ENCODE measurements at places on chromosomes 12 and 14.

GRCh38 chr14:68479247-68479646 lies 313.6 kb downstream of the ZFP36L1 start:
- no peak for DNase-seq

GRCh38 chr12:102300824-102301461 lies 103.3 kb upstream of the PMCH start:
- DNase-seq, result peak; percentile 46

GRCh38 chr12:1102115-1102514 lies 111.1 kb downstream of the ERC1 start:
- DNase-seq, result no peak

GRCh38 chr12:52171950-52172512 lies 19.8 kb downstream of the KRT80 start:
- peak; percentile 46 for DNase-seq

DNA sequence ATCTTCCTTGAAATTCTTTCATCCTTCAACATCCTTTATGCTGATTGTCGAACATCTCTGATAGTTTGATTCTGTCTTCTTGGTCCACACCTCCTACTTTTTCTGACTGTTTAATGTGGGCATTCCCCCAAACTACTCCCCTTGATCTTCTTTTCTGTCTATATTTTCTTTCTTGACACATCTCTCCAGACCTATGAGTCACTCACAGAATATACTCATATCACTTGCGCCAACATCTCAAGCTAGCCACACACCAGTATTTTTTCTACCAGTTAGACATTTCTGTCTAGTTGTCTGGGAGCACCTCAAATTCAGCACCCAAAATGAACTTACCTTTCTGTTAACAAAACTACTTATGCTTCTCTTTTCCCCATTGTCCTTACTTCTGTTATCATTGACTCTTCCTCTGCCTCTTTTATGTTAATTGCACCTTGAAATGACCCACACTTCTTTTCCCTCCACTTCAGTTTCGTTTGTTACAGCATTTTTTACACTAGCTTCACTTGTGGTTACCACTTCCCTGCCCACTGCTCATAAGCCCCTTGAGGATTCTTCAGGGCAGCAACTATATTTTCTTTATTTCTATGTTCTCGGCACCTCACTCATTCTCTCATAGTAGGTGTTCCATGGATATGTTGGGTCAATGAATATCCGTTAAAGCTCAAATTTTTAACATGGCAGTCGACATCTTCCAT lies 33.5 kb downstream of the TSHR start:
- no peak for DNase-seq

DNA sequence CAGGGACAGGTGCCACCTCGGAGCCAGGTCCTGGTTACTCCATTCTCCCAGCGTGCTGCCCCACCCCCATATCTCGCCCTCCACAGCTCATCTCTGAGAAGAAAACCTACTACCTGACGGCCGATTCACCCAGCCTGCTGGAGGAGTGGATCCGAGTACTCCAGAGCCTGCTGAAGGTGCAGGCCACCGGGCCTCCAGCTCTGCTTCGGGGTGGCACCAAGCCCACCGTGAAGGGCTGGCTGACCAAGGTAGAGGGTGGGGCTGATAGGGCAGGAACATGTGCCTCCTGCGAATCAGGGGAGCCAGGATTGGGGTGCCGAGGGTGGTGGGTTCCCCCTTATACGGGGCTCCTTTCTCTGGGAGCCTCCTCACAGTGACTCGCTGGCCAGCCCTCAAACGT lies 25.9 kb downstream of the PIGH start:
- no peak for DNase-seq

- no peak for DNase-seq
These were observed 9.2 kb downstream of the DNAH10 start for GRCh38 chr12:123771261-123771660.

- no peak for DNase-seq
These were observed 378.9 kb downstream of the SNAPC1 start for GRCh38 chr14:62141139-62141538.

DNA sequence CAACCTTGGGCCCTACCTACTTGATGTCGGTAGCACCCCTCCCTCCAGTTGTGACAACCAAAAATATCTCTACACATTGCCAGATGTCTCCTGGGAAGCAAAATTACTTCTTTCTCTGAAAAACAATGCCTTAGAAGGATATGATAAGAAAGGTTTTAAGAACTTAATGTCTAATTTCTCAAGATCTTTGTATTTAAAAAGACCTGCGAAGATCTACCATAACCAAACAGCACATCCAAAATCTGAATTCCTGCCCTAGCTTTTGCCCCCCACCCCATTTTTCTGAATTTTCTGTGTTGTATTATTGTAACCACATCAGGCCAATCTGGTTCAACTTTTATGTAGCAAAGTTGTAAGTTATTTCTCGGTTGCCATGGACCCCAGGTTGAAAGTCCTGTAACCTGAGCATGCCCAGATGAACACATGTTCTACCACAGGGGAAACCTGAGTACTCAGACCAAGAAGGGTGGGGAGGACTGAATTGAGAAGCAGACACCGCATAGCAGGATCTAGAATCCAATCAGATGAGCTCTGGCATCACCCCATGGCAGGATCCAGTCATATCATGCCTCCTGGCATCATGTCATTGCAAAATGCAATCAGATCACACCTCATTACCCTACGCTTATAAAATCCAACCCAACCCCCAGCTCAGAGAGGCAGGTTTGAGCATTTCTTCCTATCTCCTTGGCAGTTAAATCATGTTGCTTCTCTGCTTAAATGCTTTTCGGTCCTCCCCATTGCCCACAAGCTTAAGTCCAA lies 8.7 kb downstream of the TMEM253 start:
- peak; percentile 31 for DNase-seq

DNA sequence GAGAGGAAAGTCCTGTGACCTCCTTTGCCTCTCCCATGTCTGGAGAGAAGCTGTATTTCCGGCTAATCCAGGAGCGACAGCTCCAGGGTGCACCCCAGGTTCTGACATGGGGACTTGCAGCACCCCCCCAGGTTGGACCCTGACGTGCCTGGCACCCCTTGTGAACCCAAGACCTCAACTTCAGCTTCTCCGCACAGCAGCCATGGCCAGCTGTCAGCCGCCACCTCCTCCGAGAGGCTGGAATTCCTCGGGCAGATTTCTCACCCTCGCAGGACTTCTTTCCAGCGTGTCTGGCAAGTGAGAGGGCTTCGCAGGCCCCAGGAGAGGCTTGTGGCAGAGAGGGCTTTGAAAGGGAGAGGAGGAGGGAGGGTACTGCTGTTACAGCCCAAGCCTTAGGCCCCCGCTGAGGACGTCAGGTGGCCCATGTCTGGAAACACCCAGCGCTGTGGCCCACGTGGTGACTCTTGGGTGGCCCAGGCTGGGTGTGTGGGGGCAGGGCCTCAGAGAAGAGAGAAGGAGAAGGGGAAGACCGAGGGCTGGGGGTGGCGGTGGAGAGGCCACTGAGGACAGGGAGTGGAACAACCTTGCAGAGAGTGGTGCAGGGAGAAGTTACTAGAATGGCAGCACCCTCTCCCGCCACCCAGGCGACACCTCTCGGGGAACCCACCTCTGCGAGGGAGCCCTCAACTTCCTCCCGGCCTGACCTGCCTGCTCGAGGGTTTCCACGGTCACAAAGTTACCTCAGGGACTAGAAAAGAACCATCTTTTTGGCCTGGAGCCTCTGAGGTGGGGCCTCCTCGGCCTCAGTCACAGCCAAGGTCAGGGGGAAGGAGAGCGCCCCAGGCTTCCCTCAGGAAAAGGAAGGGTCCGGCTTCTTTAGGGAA lies 11.7 kb upstream of the RPS6KL1 start:
- no peak for DNase-seq

DNA sequence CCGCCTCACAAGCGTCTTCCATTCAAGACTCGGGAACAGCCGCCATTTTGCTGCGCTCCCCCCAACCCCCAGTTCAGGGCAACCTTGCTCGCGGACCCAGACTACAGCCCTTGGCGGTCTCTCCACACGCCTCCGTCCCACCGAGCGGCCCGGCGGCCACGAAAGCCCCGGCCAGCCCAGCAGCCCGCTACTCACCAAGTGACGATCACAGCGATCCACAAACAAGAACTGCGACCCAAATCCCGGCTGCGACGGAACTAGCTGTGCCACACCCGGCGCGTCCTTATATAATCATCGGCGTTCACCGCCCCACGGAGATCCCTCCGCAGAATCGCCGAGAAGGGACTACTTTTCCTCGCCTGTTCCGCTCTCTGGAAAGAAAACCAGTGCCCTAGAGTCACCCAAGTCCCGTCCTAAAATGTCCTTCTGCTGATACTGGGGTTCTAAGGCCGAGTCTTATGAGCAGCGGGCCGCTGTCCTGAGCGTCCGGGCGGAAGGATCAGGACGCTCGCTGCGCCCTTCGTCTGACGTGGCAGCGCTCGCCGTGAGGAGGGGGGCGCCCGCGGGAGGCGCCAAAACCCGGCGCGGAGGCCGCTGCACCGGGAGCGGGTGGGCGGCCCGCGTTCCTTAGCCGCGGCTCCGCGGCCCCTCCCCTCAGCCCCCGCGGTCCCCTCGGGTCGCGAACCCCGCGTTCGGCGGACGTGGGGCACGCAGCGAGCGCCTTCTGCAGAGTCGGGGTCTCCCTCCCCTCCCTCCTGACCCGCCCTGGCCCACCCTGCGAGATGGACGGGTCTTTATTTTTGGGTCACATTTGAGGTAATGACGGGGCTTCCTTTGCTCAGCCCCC lies at the start of gene UBC:
UBC (minus strand) TSS at position 259 of the 847 bp plus-strand sequence. CDS start 879 bp downstream, outside the sequence.
- DNase-seq, result peak; percentile 80

GRCh38 chr12:58745348-58746125 lies 174.8 kb downstream of the LRIG3 start:
- peak; percentile 32 for DNase-seq

GRCh38 chr12:99745121-99745520 lies 97.6 kb downstream of the GARIN6 start:
- no peak for DNase-seq

- no peak for DNase-seq
These were observed at the start of gene DBX2 for GRCh38 chr12:45050751-45051571. Gene DBX2, minus strand, starts transcription at chr12:45051099. Its CDS starts 172 bp downstream, at chr12:45050927.

- peak; percentile 70 for DNase-seq
These were observed 45.4 kb upstream of the PCED1B start for GRCh38 chr12:47033789-47034555.

DNA sequence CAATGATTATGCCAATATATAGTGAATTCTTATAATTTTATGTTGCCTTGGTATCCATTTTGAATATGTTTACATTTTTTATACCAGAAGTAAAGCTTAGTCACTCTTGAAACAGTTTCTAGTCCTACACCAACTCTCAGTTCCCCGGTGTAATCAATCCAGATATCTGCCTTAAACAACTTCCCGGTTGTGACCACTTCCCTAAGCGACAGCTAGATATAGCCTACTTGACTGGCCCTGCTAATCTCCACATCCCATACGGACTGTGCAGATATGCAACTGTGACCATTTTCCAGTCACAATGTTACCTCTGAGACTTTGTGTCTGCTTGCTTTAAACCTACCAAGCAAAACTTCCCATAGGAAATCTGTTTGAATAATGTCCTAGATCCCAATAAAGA lies 1551.5 kb upstream of the SEL1L start:
- DNase-seq, result no peak

GRCh38 chr12:124604264-124604680 lies 36.9 kb upstream of the NCOR2 start:
- no peak for DNase-seq

GRCh38 chr14:34710006-34710405 lies 4.4 kb downstream of the CFL2 start:
- no peak for DNase-seq

DNA sequence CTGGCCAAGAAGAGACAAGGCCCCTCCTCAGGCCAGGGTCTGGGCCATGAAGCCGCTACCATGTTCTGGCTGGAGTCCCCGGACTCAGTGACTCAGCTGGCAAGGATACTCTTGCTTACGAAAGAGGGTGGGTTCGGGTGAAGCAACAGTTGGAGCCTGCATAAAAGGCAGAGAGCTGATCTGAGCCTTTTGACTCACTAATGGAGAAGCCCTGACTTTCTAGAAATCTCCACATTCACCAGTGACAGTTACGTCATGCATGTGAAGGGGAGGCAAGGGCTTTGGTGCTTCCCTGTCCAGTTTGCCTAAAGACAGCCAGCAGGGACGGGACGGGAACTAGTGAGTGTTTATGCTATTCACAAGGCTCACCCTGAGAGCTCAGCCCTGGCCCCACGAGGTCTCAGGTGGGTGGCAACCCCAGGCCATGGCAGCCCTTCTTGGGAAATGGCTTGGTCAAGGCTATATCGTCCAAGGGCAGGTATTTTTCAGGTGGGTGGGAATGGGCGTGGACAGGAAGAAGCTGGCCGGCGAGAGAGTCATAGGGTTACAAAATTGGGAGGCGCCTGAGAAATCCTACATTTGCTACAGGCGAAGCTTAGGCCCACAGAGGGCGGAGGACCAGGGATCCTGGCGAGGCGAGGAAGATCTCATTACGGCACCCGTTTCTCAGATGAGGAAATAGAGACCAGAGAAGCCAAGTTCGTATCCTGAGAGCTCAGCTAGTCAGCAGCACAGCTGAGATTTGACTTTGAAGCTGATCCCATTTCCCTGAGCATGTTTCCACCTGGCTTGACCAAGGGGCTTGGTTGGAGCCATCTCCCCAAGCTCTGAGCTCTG lies 314.6 kb downstream of the BCL11B start:
- peak; percentile 56 for DNase-seq

DNA sequence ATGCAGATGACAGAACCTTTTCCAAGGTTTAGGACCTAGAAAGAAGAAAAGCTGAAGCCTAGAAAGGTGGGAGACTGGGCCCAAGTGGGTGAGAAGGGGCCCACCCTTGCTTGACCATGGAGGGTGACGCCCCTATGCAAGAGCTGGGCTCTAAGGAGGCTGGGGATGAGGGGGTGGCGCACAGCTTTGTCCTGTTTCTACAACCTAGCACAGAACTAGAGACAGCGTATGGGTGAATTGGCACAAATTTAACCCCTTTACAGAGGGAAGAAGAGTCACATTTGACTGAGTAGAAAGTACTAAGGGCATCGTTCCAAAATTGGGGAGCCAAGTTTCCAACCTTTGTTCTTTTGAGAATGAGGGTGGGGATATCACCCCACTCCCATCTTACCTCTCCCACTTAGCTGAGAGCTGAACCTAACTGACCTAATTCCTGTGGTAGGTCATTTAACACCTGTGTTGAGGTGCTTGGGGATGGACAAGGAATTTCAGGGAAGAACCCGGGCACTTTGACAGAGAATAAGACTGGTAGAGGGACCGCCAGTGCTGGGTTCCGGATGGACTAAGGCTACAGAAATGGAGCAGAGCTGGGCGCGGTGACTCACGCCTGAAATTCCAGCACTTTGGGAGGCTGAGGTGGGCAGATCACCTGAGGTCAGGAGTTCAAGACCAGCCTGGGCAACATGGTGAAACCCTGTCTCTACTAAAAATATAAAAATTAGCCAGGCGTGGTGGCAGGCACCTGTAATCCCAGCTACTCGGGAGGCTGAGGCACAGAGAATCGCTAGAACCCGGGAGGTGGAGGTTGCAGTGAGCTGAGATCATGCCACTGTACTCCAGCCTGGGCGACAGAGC lies 5.2 kb downstream of the NFKBIA start:
- DNase-seq, result no peak

DNA sequence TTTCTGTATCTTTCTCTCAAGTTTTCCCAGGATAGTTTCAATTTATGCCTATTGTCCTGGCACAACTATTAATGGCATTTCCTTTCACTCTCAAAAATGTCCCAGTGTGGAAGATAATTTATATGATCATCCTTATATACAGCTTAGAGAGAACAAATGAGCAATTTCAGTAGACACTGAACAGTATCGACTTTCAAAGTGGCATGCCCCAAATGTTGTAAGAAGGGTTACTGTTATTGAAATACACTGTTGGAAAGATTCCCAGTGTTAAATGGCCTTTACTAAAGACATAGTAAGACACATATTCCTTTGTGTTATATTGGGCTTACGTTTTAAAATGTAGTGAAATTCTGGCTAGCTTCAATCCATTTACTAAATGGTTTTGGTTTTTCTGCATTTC lies 202.3 kb upstream of the CDKN3 start:
- DNase-seq, result no peak

- no peak for DNase-seq
These were observed 6.6 kb upstream of the ADGRD1 start for GRCh38 chr12:130947028-130947613.

Data from M059J (cell line).